Gastrocnemius medialis (tissue), 4 donors: ENCODE measurements at places on chromosomes 1 and 21. TPM values are rescaled to one million over a fixed set of nuclear protein-coding genes. Genes with fewer than 3 reads are reported as not detected.

The MX2 gene
- total RNA-seq = 1.1 TPM

GRCh38 chr21:42746593-42747275 is 93.3 kb downstream of the PDE9A start:
- no peaks in the 10 kb centered on the region for H3K4me1 ChIP-seq
- no peaks in the 10 kb centered on the region for H3K27me3 ChIP-seq
- peak; percentile 23 for DNase-seq
- H3K27ac ChIP-seq = no peak overlapping the region
- H3K36me3 ChIP-seq = no peaks in the 10 kb centered on the region
- no peak overlapping the region for H3K4me3 ChIP-seq

DNA sequence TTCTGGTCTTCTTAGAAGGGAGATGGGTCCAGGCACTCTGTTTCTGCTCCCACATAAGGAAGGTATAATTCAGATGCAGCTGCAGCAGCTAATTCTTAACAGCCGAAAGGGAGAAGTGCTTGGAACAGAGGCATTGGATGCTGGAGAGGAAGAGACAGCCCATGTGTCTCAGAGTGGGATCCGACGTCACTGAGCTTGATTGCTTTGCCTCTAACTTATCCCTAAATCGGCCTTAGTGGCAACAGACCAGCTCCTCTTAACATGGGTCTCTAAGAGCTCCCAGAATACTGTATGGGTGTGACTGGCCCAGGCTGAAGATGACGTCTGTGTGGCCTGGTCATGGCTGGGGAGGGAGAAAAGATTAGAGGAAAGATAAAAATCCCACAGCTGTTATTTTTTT is 40.7 kb upstream of the KCND3 start:
- no peaks in the 10 kb centered on the region for H3K27me3 ChIP-seq
- DNase-seq = no peak
- no peak overlapping the region for H3K4me3 ChIP-seq
- H3K36me3 ChIP-seq = no peaks in the 10 kb centered on the region

DNA sequence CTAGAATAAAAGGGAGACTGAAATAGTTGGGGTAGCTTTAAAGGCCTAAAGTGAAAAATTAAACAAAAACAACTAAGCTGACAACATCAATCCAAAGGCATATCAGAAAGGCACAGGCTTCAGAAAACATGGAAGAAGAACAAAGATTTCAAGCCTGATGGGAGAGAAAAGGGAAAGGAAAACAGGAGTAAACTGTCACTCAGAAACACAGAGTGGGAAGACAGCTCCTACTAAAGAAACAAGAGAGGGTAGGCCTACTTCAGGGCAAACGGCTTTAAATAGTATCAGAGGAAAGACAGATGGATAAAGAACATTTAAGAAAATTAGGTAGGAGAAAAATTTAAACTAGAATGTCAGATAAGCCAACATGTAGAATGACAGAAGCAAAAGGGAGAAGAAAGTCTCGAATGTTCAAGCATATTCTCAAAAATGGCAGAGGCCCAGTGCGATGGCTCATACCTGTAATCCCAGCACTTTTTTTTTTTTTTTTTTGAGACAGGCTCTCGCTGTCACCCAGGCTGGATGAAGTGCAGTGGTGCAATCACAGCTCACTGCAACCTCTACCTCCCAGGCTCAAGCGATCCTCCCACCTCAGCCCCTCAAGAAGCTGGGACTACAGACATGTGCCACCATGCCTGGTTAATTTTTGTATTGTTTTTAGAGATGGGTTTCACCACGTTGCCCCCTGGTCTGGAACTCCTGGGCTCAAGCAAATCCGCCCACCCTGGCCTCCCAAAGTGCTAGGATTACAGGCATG is 7.6 kb downstream of the EGLN1 start:
- H3K4me1 ChIP-seq = peaks cover 68% of the 10 kb centered on the region
- H3K36me3 ChIP-seq = no peaks in the 10 kb centered on the region
- H3K27ac ChIP-seq = peak overlapping the region; percentile 97
